Stimulated activated CD4-positive, alpha-beta T cell treated with anti-CD3 and anti-CD28 coated beads, TNF-alpha, amount 100 ng/mL, for 1 hour (primary cell): ENCODE measurements at places on chromosomes 2 and 18.

GRCh38 chr18:77203071-77203470 lies 46.6 kb upstream of the GALR1 start:
- DNase-seq = no peak

- no peak for DNase-seq
Measured at GRCh38 chr2:119253114-119253702, 29.6 kb downstream of the STEAP3 start.

- no peak for DNase-seq
Measured at GRCh38 chr2:136125236-136125635, 7.3 kb upstream of the CXCR4 start.

DNA sequence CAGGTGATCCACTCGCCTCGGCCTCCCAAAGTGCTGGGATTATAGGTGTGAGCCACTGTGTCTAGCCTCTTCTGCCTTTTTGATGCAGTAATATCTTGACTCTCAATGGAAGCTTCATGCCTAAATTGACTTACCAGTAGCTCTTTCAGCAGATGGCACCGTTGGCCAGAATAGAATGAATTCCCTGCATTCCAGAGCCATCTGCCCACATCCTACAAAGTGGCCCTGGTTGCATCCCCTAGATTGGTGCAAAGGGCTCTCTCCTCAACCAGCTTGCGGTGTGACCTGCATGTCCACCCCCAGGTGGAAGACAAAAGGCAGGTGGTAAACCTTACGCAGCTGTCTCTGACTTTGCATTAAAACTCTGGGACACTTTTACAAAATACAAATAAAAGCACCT lies 4.4 kb upstream of the PARD6G start:
- no peak for DNase-seq

DNA sequence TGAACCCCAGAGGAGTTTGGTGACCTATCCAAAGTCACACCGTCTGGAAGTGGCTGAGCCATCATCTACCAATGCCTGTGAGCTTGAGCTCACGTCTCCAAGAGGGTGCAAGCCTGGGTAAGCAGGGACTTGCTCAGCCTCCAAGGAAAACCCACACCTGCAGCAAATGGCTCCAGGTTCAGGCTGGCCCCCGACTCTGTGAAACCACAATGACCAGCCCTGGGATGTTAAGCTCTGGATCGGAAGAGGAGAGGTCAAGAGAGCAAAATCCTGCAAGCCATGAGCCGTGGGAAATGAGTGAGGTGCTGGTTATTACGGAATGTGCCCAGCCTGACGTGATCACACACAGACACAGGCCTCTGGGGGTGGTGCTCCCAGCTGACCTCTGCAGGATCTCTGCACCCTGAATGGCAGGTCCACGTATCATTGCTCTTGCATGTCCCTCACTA lies 94.1 kb upstream of the OTOS start:
- no peak for DNase-seq

DNA sequence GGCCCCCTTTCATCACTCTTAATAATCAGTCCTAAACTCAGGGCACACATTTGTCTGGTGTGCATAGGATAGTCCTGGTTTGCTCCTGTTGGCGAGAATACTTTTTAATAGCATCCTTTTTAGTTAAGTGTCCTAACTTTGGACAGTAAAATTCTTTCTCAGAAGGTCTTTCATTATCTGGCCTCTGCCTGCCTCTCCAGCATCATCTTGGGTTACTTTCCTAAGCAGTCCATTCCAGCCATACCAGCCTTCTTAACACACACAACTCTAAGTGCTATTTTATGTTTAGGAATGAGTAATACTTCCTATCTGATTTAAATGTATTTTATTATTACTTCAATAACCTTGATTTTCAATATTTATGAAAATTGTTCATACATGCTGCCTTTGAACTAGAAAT lies 151.0 kb downstream of the ACOXL start:
- no peak for DNase-seq

- DNase-seq = no peak
Measured at GRCh38 chr2:148540022-148540421, 104.5 kb upstream of the EPC2 start.

GRCh38 chr2:159117658-159118057 lies 149.2 kb downstream of the TANC1 start:
- no peak for DNase-seq

GRCh38 chr2:186590350-186590758 lies 498 bp downstream of the ITGAV start:
- no peak for DNase-seq

DNA sequence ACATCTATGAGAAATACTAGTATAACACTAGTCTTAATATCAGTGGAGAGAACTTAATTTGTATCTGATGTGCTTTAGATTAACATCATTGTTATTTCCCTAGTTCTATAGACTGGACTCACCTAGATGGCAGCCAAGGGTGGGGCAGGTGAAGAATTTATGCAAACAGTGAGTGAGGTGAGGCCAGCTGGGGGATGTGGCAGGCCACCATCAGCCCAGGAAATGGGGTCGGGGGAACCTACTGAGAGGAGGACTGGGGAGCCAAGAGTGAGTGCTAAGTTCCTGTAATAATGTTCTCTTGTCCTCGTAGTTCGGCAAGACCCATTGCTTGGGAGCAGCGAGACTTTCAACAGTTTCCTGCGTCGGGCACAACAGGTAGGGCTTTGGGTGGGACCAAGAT lies 2.5 kb downstream of the SNX17 start:
- DNase-seq = no peak

GRCh38 chr2:24566209-24566608 lies 75.2 kb downstream of the NCOA1 start:
- DNase-seq = no peak
